Colonic mucosa (tissue), 4 donors: ENCODE measurements at places on chromosomes 6 and 20. TPM values are rescaled to one million over a fixed set of nuclear protein-coding genes. Genes with fewer than 3 reads are reported as not detected.

DNA sequence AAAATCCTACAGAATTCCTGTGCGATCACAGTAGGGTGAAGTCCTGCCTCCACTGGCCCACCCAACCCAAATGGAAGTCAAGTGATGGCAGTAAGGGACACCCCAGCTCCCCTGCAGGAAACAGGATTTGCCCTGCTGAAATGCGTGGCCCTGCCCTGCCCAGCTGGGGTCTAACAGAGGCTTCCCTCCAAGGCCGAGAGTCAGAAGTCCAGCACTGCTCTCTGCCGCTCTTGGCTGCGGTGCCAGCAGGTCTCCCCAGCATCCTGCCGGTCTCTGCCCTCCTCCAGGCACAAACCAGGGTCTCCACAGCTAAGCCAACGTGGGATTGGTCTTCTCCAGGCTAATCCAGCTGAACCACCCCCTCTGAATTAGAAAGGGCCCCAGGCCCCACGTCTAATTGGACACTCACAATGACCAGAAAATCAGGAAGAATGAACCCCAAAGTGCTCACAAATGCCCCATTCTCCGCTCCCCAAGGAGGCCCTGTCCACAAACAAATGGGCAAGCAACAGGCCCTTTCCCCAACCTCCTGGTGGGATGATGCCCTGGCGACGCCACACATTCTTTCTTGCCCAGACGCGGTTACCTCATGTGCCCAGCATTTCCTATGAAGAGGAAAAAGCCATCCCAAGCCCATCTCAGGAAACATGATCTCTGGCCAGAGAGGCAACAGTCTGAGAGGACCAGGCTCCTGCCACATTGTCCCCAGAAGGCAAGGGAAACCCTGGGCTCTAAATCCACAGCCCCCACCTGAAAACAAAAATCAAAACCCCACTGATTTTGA lies 117.2 kb downstream of the BANF2 start:
- no peak for DNase-seq
- H3K4me1 ChIP-seq, result peaks cover 5% of the 10 kb centered on the region
- no peaks in the 10 kb centered on the region for H3K36me3 ChIP-seq
- H3K27me3 ChIP-seq, result no peaks in the 10 kb centered on the region

- H3K4me3 ChIP-seq, result no peak overlapping the region
- no peak overlapping the region for H3K27ac ChIP-seq
- no peak for DNase-seq
- H3K36me3 ChIP-seq, result no peaks in the 10 kb centered on the region
- H3K27me3 ChIP-seq, result no peaks in the 10 kb centered on the region
Measured at GRCh38 chr6:133786016-133786415, 102.9 kb upstream of the TCF21 start.

DNA sequence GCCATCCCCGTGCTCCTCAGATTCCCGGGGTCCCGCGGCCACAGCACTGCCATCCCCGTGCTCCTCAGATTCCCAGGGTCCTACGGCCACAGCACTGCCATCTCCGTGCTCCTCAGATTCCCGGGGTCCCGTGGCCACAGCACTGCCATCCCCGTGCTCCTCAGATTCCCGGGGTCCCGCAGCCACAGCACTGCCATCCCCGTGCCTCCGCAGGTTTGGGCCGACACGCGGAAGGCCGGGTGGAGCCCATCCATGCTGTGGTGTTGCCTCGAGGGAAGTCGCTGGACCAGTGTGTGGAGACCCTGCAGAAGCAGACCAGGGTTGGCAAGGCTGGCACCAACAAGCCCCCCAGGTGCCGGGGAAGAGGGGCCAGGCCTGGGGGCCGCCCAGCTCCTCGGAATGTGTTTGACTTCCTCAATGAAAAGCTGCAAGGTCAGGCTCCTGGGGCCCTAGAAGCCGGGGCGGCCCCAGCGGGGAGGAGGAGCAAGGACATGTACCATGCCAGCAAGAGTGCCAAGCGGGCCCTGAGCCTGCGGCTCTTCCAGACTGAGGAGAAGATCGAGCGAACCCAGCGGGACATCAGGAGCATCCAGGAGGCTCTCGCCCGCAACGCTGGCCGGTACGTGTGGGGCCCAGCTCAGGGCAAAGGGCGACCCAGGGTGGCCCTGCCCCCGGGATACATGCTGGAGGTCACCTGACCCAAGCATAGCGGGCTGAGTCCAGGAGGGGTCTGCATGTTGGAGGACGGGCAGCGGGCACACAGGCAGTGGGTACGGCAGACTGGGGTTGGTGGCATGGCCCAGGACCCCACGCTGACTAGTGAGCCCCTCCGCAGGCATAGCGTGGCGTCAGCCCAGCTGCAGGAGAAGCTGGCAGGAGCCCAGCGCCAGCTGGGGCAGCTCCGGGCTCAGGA lies 1.3 kb upstream of the LIME1 start:
- no peak overlapping the region for H3K4me3 ChIP-seq
- no peaks in the 10 kb centered on the region for H3K27me3 ChIP-seq
- H3K27ac ChIP-seq, result no peak overlapping the region
- H3K4me1 ChIP-seq, result peaks cover 24% of the 10 kb centered on the region
- peaks cover 7% of the 10 kb centered on the region for H3K36me3 ChIP-seq

DNA sequence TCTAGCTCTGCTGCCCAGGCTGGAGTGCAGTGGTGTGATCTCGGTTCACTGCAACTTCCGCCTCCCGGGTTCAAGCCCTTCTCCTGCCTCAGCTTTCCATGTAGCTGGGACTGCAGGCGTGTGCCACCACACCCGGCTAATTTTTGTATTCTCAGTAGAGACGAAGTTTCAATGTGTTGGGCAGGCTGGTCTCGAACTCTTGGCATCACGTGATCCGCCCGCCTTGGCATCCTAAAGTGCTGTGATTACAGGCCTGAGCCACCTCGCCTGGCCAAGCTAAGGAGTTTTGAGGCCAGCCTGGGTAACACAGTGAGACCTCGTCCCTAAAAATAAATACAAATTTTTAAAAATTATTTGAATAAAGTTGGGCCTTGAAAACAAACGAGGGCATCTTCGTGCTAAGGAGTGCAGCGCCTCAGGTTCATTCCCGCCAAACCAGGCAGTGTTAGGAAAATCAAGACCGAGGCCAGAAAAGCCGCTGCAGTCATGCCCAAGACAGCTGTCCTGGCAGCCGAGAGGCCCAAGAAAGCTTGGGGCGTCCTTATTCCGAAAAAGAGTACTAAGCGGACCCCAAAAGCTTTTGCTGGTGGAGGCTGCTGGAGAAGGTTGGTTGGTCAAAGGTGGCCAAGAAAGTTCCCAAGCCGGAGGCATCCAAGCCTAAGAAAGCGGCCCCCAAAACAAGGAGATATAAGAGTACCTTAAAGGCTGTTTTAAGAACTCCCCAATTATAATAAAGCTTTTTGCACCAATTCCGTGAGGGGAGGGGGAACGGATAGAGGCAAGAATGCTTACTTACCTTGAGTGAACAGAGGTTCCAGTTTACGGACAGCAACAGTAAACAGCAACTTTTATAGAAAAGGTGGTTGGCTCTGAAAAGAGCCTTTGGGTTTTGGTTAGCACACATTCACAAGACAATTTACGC lies 109.0 kb downstream of the HFE start:
- H3K27ac ChIP-seq, result peak overlapping the region; percentile 99
- no peaks in the 10 kb centered on the region for H3K4me1 ChIP-seq
- peak overlapping the region; percentile 47 for H3K4me3 ChIP-seq
- H3K36me3 ChIP-seq, result no peaks in the 10 kb centered on the region

GRCh38 chr20:1987826-1988225 lies 6.0 kb downstream of the PDYN start:
- no peaks in the 10 kb centered on the region for H3K4me1 ChIP-seq
- H3K36me3 ChIP-seq, result no peaks in the 10 kb centered on the region
- no peaks in the 10 kb centered on the region for H3K27me3 ChIP-seq
- DNase-seq, result no peak

The C20orf202 gene
- 0.19 TPM for total RNA-seq

DNA sequence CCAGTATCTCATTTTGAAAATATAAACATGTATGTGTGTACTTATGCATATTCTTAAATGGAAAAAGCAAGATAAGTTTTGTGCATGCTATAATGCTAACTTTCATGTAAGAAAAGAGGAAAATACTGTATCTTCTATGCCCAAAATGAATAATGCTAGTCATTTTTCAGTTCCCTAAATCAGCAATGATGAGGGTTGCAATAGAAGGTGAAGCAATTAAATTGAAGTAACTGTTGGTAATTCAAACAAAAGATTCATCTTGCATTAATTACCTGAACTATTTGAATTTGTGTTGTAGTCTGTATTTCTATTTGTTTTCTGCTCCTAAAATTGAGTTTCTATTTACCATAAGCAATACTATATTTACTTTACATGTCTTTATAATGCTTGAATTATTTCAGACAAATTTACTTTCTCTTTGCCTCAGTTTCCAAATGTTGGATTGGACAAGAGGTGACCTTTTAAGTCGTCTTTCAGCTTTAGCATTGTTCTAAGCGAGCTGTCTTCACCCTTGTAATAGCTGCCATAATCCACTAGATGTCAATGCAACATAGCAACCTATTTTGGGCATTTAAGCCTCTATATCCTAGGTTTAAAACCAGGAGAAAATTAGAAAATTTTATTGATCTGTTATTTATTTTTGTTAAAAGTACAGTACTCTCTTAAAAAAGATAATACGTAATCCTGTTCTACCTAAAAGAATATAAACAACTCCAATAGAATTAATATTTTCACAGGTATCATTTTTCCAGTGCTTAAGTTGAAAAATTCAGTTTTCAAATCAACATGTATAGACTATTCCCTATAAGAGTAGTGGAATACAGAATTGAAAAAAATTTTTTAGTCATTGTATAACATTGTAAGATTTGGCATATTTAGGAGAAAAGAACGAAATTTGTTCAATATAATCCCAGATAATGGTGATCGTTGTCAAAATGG lies 52.3 kb upstream of the IFNGR1 start:
- H3K36me3 ChIP-seq, result no peaks in the 10 kb centered on the region
- H3K27me3 ChIP-seq, result no peaks in the 10 kb centered on the region
- H3K4me3 ChIP-seq, result no peak overlapping the region
- no peak overlapping the region for H3K27ac ChIP-seq
- H3K4me1 ChIP-seq, result no peaks in the 10 kb centered on the region
- no peak for DNase-seq

The CCN5 gene
- total RNA-seq, result 2.9 TPM

DNA sequence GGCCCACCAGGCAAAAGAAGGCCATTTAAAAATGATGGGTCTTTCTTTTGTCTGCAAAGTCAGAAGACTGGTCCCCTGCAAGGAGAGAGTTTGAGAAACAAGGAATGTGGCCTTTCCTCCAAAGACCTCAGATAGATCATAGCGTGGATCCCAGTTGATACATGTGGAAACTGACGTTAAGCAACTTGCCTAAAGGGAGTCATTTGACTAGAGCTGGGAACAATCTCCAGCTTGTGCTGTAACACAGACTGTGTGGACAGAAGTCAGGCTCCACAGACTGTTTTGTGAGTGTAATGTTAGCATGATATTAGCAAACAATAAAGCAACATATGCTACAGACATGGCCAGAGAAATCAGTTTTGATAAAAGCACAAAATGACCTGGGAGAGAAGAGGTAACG lies 140.4 kb upstream of the CITED2 start:
- H3K27me3 ChIP-seq, result no peaks in the 10 kb centered on the region
- H3K36me3 ChIP-seq, result no peaks in the 10 kb centered on the region
- no peak overlapping the region for H3K27ac ChIP-seq
- DNase-seq, result no peak
- no peaks in the 10 kb centered on the region for H3K4me1 ChIP-seq

DNA sequence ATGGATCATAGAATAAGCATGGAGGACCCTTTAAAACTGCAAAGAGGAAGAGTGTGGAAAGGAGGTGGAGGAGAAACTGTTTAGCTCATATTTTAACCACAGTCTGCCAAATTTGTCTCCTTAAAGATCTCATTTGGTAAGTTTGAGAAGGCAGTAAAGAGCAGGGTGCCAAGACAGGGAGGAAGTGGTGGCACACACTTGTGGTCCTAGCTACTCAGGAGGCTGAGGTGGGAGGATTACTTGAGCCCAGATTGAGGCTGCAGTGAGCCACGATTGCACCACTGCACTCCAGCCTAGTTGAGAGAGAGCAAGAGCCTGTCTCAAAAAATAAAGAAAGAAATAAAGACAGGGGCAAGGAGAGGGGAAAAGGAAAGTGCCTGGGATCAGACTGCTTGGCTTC lies 16.8 kb upstream of the DCBLD1 start:
- no peak overlapping the region for H3K27ac ChIP-seq
- no peak for DNase-seq
- H3K27me3 ChIP-seq, result no peaks in the 10 kb centered on the region
- no peaks in the 10 kb centered on the region for H3K4me1 ChIP-seq

The ACTL10 gene
- 8.0 TPM for total RNA-seq

GRCh38 chr6:100663219-100663863 lies 198.6 kb upstream of the SIM1 start:
- H3K27ac ChIP-seq, result no peak overlapping the region
- no peak for DNase-seq
- H3K4me1 ChIP-seq, result no peaks in the 10 kb centered on the region
- H3K4me3 ChIP-seq, result no peak overlapping the region
- H3K36me3 ChIP-seq, result no peaks in the 10 kb centered on the region

GRCh38 chr6:140049251-140049650 lies 674.8 kb upstream of the CITED2 start:
- no peaks in the 10 kb centered on the region for H3K36me3 ChIP-seq
- H3K4me1 ChIP-seq, result no peaks in the 10 kb centered on the region
- no peak overlapping the region for H3K4me3 ChIP-seq
- H3K27me3 ChIP-seq, result no peaks in the 10 kb centered on the region
- no peak for DNase-seq
- H3K27ac ChIP-seq, result no peak overlapping the region

The PSORS1C2 gene
- not detected for total RNA-seq

The HAO1 gene
- total RNA-seq, result not detected

DNA sequence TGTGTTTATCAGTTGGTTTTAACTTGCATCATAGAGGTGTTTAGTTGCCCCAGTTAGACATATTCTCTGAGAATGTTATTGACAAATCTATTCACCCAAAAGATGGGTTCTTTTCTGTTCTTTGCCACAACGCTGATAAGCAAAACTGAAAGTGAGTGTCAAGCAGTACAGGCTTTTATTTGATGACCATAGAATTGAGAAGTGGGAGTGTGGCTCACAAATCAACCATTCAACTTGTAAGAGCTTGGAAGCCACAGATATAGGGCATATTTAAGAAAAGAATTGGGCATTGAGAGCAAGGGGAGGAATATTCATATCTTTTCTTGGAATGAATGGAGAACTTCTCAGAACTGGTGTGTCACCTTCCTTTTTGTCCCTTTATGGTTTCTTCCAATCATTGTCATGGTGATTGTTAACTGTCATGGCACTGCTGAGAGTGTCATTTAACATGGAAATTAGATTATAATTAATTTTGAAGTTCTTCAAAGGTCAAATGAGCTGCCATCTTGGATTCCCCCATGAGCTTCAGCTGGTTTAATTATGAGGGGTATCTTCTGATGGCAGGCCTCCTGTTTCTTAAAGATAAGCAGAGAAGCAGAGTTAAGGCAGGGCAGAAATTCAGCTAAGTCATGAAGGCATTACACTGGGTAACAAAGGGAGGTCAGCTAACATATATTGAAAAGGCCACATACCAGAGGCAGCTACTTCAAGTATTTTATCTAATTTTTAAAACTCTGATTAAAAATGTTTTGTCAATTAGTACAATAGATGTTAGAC lies 254.0 kb upstream of the HTR1E start:
- H3K27me3 ChIP-seq, result no peaks in the 10 kb centered on the region
- H3K4me3 ChIP-seq, result no peak overlapping the region
- H3K27ac ChIP-seq, result no peak overlapping the region
- no peaks in the 10 kb centered on the region for H3K36me3 ChIP-seq
